Stimulated activated CD4-positive, alpha-beta T cell treated with anti-CD3 and anti-CD28 coated beads, Interleukin-1b, Interleukin-23, amount 100 ng/mL, for 1 hour (primary cell): ENCODE measurements at places on chromosomes 16 and 17.
A peak's percentile ranks its signal among the peaks of the same experiment; 100 is the strongest.

DNA sequence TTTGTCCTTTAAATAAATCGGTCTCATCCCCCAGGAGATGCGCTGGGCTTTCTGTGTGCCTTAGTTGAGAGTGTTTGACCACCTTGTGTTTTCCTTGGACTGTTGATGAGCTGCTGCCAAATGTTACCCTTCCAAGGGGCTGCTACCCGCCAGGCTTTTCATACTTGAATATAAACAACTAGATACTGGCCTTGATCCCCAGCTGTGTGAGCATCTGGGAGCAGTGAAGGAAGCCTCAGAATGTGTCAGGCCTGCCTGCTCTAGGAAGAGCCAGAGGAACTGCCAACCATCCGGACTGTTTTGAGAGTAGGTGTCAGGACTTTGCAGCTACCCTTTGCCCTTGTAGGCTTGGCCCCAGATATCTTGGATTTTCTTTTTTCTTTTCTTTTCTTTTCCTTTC lies 57.8 kb downstream of the LDHD start:
- no peak for DNase-seq

- DNase-seq = no peak
Observed at GRCh38 chr17:57985675-57985974, 2.4 kb downstream of the VEZF1 start.

DNA sequence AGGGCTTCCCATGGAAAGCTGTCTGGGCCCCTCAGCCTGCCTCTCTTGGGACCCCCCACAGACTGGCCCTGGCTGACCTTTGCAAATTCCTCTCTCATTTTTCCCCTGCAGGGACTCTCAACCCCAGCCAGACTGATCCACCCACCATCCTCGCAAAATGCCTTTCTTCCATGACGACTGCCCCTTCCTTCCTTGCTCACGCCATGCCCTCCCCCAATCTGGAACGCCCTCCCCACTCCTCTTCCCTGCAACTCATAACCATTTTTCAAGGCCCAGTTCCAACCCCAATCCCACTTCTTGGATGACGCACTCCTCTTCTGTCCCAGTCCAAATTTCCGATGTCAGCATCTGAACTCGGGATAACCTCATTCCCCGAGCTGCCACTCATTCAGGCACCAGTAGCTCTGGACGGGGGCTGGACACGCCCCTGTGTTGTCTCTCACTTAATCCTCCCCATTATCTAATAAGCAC lies 1.3 kb upstream of the DNAI2 start:
- DNase-seq = no peak

DNA sequence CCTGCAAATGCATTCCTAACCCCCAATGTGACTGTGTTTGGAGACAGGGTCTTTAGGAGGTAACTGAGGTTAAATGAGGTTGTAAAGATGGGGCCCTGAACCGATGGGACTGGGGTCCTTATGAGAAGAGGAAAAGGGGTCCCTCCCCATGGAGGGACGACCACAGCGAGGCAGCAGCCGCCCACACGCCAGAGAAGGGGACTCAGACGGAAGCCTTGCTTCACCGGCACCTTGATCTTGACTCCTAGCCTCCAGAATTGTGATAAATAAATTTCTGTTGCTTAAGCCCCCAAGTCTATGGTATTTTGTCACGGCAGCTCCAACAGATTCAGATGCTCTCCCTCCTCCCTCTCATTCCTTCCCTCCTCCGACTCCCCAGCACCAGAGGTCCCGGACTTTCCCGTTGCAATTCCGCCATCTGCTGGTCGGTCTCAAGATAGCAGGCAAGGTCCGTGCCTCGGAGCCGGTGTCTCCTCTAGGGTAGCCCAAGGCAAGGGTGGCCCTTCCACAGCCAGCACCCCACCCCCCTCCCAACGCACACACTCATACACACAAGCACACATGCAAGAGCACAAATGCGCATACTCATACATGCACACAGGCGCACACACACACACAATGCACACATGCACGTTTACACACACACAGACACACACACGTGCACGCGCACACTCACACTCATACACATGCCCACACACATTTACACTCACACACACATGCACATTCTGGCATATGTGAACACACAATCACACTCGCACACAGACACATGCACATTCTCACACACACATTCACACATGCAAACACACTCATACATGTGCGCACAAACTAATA lies 23.1 kb upstream of the C16orf78 start:
- DNase-seq = peak; percentile 18

- no peak for DNase-seq
Observed at GRCh38 chr17:78965491-78965924, 14.2 kb downstream of the LGALS3BP start.

DNA sequence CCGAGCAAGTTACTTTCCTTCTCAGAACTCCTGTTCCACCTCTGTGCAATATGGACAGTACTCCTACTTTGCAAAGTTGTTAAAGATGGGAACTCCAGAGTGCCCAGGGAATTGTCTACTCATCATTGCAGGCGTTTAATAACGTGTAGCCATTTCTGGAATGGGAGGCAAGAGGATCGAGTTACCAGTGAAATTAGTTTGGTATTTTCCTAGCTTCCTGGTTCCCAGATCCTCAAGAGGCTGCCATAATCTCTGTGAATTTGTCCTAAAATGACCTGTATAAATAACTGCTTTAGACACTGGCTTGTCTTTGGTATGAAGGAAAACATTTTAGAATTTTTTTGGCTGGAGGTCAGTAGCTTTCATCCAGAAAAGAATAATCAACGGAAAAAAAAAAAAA lies 27.7 kb downstream of the WWOX start:
- no peak for DNase-seq

- no peak for DNase-seq
Observed at GRCh38 chr16:88084881-88085280, 133.6 kb downstream of the BANP start.

DNA sequence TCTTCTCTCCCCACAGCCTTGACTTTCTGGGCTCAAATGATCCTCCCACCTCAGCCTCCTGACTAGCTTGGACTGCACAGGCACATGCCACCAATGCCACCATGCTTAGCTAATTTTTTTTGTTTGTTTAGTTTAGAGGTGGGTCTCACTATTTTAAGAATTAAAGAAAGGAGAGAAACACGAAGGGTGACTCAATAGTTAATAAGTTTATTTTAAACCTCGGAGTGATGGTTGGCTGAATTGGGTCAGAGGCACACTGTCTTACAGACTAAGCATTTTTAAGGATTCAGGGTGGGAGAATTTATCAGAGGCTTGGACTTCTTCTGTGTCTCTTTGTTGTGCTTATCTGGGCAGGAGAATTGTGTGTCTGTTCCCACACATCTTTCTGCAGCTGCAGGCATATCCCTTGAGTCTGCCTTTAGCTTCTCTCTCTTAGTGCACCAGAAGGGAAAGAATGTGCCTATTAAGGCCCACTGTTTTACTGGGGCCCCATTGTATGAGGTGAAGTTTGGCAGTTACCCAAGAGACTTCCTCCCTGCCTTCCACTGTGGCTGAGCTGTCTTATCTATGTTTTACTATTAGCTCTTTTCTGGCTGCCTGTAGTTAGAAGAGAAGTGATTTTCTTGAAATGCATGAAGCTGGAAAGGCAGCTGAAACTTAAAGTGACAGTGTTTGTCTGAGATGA lies 2172.0 kb downstream of the TP53TG3F start:
- no peak for DNase-seq

GRCh38 chr17:40475234-40475908 lies 26.1 kb downstream of the TNS4 start:
- no peak for DNase-seq

- DNase-seq = no peak
Observed at GRCh38 chr17:43591779-43592562, 45.8 kb upstream of the ETV4 start.
